Stimulated activated CD8-positive, alpha-beta memory T cell treated with anti-CD3 and anti-CD28 coated beads, Interleukin-7, amount 100 ng/mL, for 1 hour (primary cell): ENCODE measurements at places on chromosomes 3 and 15.

GRCh38 chr15:89194608-89195007, 26.8 kb downstream of the RLBP1 start:
- no peak for DNase-seq

GRCh38 chr3:44612678-44613077, 12.2 kb upstream of the ZNF197 start:
- no peak for DNase-seq

- DNase-seq = no peak
Measured at GRCh38 chr15:36426691-36427090, 152.7 kb upstream of the CDIN1 start.

- no peak for DNase-seq
Measured at GRCh38 chr15:86115145-86115801, 35.6 kb downstream of the AGBL1 start.

DNA sequence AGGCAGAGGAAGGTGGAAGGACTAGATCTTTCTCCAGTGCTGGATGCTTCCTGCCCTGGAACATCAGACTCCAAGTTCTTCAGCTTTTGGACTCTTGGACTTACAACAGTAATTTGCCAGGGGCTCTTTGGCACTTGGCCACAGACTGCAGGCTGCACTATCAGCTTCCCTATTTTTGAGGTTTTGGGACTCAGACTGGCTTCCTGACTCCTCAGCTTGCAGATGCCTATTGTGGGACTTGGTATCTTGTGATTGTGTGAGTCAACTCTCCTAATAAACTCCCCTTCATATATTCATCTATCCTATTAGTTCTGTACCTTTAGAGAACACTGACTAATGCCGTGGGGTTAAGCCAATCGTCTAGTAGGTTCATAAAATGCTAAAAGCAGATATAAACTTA, 8.8 kb upstream of the B3GNT5 start:
- no peak for DNase-seq

- DNase-seq = no peak
Measured at GRCh38 chr3:144265542-144266100, 294.0 kb downstream of the DIPK2A start.

- DNase-seq = no peak
Measured at GRCh38 chr3:185712337-185712736, 112.5 kb downstream of the IGF2BP2 start.

GRCh38 chr15:27482287-27482686, 511.3 kb downstream of the GABRG3 start:
- DNase-seq = no peak

GRCh38 chr15:82641129-82641798, 5.9 kb downstream of the CPEB1 start:
- DNase-seq = no peak

GRCh38 chr3:196677931-196678330, 34.1 kb downstream of the CEP19 start:
- no peak for DNase-seq

DNA sequence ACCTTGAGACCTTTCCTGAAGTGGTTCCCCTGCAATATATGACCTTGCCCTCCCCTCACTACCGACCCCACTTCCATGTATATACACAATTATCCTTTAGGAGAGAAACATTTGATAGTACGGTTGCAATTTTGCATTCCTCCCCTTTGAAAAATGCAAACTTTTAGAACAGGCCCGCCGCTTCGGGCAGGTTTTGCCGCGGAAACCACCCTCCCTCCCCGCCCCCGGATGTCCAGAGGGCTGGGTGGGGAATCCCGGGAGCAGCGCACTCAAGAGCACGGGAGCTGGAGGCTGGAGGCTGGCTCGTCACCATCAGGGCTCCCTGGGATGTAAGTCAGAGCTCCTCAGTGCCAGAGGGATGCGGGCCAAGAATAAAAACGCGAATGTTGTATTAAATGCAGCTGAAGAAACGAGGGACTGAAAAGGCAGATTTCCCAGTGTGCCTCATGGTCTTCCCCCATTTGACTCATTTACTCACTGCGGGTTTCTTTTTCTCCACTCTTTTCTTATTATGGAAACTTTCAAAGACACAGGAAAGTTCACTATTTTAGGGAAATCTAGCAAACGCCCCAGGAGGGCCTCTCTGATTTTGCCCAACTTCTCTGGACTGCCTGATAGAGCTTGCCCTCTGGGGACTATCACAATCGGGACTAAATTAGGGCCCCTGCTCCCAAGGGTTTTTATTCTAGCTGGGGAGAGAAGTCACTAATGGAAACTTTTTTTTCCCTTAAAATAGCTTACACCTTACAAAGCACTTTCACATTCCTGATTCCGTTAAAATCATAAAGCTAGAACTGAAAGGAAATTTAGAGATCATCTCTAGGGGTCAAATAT, 2.9 kb upstream of the USP3 start:
- DNase-seq = no peak

DNA sequence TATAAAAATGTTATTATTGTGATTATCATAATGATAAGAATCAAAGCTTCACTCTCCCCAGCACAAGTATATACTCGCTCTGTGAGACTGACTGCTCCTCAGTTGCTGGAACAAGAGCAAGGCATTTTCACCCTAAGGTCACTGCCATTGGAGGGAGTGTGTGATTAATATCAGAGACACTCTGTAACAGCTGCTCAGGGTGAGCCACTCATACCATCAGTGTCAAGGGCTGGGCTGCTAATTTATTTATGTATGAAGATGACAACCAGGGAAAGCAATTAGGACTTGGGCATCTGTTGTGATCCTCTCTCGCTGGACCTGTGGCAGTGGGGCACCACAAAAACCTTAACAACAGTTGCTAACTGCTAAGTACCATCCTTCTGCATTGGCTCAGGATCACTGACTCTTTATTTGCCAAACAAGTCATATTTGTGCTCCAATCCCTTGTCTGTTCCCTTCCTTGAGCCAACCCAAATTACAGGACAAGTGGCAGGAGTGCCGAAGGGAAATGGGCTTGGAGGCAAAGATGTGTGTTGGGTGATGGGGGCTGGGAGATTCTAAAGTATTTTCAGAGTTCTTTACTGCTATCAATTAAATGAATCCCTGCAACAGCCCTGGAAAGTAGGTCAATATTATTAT, 297.5 kb upstream of the STT3B start:
- DNase-seq = no peak

GRCh38 chr3:31892916-31893573, 88.0 kb downstream of the OSBPL10 start:
- DNase-seq = no peak

GRCh38 chr15:64209680-64210334, 47.0 kb upstream of the PPIB start:
- DNase-seq = no peak

- no peak for DNase-seq
Measured at GRCh38 chr3:161212171-161212771, 8.8 kb upstream of the NMD3 start.

DNA sequence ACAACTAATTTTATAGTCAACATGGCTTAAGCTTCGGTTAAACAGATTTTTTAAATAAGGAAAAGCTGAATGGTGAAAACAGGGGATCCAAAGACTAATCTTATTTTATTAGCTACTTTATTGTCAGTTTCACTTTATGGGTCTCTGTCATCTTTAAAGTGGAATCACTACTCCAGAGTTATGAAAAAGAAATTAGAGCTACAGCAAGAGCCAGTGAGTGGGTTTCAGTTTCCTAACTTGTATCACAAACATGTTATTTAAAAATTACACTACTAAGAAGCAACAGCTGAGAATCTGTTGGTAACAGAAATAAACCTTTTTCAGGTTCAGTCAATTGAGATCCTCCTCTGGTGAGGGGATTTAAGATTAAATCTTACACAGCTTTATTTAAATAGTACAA, 10.0 kb downstream of the PHC3 start:
- no peak for DNase-seq
